ENCODE measurements at places on chromosomes 16 and 17.

- no peak for DNase-seq
Measured at GRCh38 chr16:10678655-10679054, 16.1 kb downstream of the TEKT5 start.

- DNase-seq, result no peak
Measured at GRCh38 chr17:42116705-42117396, 4.3 kb downstream of the KAT2A start.

- no peak for DNase-seq
Measured at GRCh38 chr17:17349724-17350106, 46.5 kb downstream of the NT5M start.

GRCh38 chr17:65902831-65903522, 289.0 kb downstream of the CEP112 start:
- no peak for DNase-seq

GRCh38 chr16:49782405-49782804, 73.5 kb downstream of the ZNF423 start:
- no peak for DNase-seq

GRCh38 chr17:48471817-48472410, 41.9 kb upstream of the SKAP1 start:
- DNase-seq, result no peak

- no peak for DNase-seq
Measured at GRCh38 chr16:13811834-13812233, 108.1 kb upstream of the ERCC4 start.

DNA sequence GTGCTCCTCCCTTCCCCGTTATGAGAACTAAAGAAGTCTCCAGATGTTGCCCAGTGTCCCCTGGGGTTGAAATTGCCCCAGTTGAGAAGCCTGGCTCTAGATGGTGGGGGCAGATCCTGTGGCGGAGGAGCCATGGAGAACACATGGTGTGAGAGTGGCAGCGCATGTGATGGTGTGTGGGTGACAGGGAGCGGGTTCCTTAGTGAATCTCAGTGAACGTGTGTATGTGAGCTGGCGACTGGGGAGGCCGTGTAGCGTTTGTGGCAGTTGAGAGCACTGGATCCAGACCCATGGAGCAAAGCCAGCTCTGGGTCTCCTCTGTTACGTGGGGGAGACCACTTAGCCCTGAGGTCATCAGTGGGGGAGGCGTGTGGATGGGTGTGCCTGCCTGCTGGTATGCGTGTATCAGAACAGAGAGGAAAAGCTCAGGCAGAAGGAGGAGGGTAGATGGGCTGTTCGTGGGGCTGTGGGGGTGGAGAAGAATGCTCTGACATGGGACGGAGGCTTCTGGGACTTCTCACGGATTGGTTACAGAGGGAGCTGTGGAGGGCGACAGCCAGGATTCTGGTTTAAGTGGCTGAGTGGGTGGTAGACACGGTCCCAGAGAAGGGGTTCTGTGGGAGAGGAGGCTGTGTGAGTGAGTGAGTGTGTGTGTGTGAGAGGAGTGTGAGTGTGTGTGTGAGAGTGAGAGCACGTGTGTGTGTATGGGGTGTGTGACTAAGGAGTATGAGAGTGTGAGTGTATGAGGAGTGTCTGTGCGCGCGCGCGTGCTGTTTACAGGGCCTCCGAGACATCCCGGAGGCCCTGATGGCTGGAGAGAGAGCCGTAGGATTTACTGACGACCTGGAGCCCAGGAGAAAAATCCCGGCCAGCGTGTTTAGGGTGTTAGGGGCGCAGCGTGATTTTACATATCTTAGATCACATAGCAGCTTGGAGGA, 193.8 kb downstream of the SNX29 start:
- DNase-seq, result no peak

- no peak for DNase-seq
Measured at GRCh38 chr17:55388842-55389241, 32.8 kb downstream of the MMD start.

DNA sequence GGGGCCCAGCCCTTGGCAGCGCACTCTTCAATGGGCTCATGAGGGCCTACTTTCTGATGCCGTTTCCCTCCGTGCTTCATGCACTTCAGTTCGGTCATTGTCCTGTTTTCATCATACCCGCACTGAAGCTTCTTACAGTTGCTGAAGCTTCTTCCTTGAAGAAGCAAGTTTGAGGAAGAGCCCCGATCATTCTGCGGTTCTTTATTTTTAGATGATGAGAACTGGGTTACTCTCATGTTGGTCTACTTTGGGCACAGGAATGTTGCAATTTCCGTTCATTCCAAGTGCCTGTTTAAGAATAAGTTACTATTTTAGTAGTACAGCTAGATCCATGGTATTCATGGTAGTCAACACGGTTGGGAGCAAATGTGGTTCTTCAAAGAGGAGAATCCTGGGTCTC, 587.7 kb upstream of the HSBP1 start:
- no peak for DNase-seq

DNA sequence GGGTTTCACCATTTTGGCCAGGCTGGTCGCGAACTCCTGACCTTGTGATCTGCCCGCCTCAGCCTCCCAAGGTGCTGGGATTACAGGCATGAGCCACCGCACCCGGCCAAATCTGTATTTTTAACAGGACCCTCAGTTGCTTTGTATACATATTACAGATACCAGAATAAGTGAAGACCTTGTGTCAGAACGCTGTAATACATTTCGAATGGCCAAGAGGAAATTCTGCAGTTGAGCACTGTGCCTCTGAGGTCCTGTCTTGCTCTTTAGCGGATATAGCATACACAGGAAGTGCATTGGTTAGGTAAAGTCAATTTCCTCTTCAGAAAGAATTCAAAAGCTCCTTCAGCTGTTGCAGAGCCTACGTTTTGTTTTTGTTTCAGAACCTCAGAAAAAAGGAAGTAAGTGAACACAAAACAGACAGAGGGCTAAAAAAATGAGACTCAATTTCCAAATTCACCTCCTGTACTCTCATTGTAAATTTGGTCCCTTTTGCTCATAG, 15.7 kb downstream of the CRLF3 start:
- DNase-seq, result no peak

- DNase-seq, result no peak
Measured at GRCh38 chr16:83494459-83494858, 313.3 kb upstream of the HSBP1 start.

All from activated gamma-delta T cell (primary cell).